Type B pancreatic cell (in vitro differentiated cells): ENCODE measurements at places on chromosomes 1 and 21.
A peak's percentile ranks its signal among the peaks of the same experiment; 100 is the strongest.

DNA sequence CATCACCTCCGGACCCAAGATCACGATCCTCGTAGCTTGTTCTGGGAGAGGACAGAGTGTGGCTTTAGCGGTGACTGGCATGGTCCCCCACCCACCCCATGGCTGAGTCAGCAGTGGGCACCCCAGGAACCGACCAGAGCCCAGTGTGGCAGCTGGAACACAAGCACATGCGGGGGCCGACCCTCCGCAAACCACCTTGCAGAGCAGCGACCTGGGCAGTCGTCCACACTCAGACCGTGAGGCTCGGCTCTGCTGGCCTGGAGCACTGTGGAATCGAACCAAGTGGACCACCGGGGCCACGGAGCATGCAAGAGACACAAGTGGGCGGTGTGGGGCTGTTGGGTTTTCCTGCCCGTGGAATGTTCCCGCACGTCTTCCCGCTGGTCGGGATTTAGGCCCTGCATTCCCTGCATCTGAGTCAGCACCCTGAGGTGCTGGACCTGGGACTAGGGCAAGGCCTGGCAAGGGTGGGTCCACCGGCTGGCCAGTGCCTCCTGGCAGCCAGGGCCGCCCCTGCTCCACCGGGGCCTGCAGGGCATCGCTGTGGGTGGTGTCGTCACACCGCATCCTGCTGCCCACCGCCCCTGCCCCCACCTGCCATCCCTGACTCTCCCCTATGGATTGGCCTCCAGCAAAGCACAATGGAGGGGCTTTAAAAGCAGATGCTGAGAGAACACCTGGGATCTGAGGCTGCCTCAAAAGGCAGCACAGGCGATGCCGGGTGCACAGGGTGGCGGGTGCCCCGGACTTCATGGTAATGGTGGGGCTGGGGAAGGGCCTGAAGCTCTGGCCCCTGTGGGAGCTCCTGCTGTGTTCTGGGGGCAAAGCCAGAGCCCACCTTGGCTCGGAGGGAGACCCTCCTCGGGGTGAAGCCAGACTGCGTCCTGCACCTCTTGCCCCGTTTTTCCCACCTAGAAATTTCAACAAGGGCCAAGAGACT lies 18.5 kb downstream of the MORN1 start:
- DNase-seq = no peak

DNA sequence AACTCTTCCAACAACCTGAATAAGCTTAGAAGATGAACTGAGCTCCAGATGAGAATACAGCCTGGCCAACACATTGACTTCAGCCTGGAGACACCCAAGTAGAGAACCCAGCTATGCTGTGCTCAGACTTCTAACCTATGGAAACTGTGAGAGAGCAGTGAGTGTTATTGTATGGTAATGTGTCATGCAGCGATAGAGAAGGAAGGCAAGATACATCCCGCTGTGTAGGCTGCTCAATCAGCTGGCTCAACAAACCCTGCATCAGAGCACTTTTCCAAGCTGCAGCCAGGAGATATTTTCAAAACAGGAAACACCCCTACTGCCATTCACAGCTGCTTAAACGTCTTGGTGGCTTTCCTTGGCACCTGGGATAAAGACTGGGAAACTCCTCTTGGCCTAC lies 321.3 kb downstream of the SIPA1L2 start:
- no peak for DNase-seq

GRCh38 chr1:101448018-101448417 lies 211.2 kb downstream of the S1PR1 start:
- DNase-seq = no peak

- DNase-seq = no peak
These were observed 40.4 kb downstream of the UBASH3A start for GRCh38 chr21:42443876-42444744.

DNA sequence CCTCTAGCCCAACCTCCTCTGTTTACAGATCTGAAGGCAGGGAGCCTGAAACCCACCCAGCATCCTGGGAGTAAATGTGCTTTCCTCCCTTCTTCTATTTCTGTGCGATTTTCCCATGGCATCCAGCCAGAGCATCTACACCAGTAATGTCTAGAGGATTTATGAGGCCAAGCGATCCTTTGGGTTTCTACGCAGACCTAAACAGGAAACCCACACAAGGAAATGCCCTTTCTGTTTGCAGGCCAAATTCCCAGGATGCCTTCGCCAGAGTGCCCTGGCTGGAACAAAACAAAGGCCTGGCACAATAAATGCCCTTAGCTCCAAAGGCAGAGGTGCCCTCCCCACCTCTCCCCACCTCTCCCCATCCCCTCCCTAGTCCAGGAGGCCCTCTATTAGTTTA lies 110.5 kb upstream of the CDC42BPA start:
- DNase-seq = no peak

DNA sequence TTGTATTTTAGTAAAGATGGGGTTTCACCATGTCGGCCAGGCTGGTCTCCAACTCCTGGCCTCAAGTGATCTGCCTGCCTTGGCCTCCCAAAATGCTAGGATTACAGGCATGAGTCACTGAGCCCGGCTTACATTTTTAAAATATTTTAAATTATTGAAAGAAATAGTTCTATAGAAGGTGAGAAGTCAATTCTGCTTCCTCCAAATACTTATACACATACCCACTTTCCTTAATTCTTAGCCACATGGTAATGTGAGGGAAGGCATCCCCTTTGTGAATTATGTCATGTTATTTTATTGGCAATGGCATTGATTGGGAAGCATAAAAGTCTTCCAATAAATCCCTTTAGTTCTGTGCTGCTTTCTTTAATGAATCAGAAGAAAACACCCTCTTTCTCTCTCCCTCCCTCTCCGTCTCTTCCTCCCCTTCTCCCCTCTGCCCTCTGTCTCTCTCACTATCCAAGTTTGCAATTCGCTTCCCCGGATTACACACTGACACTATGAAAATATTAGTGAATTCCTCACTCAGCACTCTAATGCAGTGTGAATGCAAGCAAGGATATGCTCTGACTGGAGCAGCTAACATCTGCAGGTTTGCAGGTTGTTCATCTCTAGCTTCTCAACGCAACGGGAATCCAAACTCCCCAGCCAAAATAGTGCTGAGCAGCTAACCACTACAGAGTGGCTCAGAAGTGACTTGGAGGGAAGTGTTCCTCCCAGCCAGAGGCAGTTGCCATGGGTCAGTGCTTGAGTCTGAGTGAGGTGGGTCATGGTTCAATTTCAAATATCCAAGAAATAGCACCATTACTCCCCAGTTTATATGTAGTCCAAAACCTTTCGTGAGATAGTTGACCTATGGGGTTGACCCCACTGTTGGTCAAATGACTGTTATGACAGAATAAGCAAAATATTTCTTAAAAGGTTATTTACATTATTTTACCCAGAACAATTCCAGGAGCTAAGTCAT lies 77.8 kb upstream of the CD55 start:
- DNase-seq = no peak

GRCh38 chr1:22349362-22350043 lies 102.1 kb upstream of the ZBTB40 start:
- no peak for DNase-seq

GRCh38 chr1:36156329-36157114 lies 562 bp downstream of the MAP7D1 start:
- DNase-seq = peak; percentile 81

GRCh38 chr1:34156739-34157138 lies 8.3 kb downstream of the CSMD2 start:
- DNase-seq = no peak

DNA sequence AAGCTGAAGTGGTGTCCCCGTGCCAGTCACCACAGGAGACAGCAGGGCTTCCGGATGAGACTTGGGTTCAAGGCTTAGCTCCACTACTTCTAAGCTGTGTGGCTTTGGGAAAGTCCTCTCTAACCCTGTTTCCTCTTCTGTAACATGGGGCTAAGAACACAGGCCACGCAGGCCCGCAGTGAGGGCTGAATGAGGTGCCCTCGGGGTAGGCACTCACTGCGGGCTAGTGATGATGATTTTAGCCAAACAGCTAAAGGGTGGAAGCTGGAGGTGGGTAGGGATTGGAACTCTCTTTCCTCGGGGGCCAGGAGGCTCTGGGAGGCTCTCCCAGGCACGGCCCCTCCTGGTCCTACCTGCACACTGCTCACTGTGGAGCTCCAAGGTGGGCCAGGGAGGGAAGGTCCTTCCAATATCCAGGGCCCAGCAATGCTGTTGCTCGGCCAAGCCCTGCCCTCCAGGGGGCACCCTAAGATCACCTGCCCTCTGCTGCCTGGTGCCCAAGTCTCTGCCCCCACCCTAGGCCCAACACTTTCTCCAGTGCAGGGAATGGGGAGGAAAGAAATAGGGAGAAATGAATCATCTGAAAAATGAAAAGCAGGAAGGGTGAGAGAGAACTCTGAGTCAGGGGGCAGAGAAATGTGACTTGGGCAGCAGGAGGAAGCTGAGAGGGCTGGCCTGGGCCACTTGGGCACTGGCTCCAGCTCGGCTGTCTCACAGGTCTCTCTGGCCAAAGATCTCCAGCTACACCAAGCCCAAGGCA lies 19.2 kb upstream of the EVA1B start:
- DNase-seq = no peak

DNA sequence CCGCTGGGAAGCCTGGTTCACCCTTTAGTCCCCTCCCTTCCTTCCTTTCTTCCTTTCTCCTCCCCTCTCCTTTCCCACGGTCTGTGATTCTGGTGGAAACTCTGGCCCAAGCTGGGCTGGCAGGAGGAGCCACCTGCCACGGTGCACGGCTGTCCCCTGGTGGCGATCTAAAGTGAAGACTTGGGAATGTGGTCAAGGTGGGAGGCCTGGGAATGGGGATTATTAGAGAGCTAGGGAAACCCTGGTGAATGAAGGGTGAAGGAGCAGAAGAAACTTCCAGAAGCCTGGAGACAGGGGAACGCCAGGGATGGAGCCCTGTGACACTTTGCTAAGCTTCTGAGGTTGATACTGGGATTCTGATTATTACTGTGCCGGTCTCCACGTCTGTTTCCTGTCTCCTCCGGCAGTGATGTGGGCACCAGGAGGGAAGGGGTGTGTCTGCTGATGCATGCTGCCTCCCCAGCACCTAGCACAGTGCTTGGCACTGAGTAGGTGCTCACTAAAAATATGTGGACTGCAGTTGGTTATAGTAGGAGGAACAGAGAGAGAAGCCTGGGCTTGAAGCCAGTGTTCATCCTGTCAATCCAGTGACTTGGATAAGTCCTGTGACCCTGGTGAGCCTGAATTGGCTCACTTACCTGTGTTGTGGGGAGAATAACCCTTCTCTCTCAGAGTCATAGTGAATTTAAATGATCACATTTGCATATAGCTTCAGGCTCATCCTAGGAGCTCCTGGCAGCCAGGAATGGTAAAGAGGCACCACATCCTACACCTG lies 71.2 kb upstream of the NBPF3 start:
- DNase-seq = peak; percentile 82
